ENCODE measurements at places on chromosomes 5 and 9. TPM values are rescaled to one million over a fixed set of nuclear protein-coding genes. Genes with fewer than 3 reads are reported as not detected.

- peak; percentile 45 for DNase-seq
- no peak overlapping the region for H3K4me3 ChIP-seq
- H3K27ac ChIP-seq: no peak overlapping the region
- H3K27me3 ChIP-seq: no peaks in the 10 kb centered on the region
- peaks cover 3% of the 10 kb centered on the region for H3K4me1 ChIP-seq
- no peaks in the 10 kb centered on the region for H3K36me3 ChIP-seq
These were observed 141.1 kb upstream of the TARS1 start for GRCh38 chr5:33299621-33300208.

GRCh38 chr5:128358826-128359225, 179.2 kb downstream of the FBN2 start:
- peak overlapping the region; percentile 85 for H3K27ac ChIP-seq
- peaks cover 27% of the 10 kb centered on the region for H3K4me1 ChIP-seq
- peaks cover 99% of the 10 kb centered on the region for H3K36me3 ChIP-seq
- H3K4me3 ChIP-seq: no peak overlapping the region

- no peak overlapping the region for H3K4me3 ChIP-seq
- no peaks in the 10 kb centered on the region for H3K36me3 ChIP-seq
- H3K27ac ChIP-seq: no peak overlapping the region
- no peaks in the 10 kb centered on the region for H3K27me3 ChIP-seq
- no peak for DNase-seq
These were observed 2.9 kb downstream of the PPP3R2 start for GRCh38 chr9:101591787-101592446.

The PAPPA gene
- 0.80 TPM for total RNA-seq

The ASPN gene
- total RNA-seq: not detected

Data from cardiac muscle cell (in vitro differentiated cells and primary cell).